Activated naive CD4-positive, alpha-beta T cell treated with Interleukin-2 at 50 U/mL for 16 hours (primary cell): ENCODE measurements at places on chromosomes 3 and 15.

- no peak for DNase-seq
These were observed 11.4 kb downstream of the ZFAND6 start for GRCh38 chr15:80070840-80071239.

DNA sequence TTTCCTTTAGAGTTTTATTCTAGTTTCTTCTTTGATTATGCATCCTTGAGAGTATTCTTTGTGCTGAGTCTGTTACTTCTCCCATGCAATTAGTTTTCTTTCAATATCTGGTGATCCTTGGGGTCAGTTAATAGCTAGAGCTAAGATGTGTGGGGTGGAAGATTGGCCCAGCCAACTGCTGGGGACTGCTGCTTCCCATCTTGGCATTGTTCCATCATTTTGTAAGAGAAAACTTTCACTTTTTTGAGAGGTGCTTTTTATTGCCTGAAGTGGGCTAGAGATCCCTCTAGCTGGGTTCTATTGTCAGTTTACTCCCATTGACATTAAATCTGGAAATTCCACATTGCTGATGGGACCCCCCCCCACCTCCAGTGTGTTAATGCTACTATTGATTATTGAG, 15.4 kb downstream of the BCL2L10 start:
- no peak for DNase-seq

DNA sequence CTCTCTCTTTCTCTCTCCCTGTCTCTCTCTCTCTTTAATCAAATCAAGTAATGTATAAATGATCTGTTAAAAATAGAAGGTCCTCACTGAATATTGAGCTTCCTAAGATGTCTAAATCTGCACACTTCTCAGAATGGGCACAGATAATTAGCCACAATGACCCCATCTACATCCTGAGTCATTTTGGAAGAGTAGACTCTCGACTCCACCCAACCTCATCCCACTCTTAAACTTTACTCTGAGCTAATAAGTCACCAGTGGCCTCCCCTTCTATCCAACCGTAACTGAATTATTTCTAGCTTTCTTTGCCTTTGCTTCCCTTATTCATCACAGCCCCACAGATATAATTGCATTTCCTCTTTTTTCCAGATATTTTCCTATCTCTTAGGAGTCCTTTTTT, 326.5 kb upstream of the ZNF717 start:
- DNase-seq: no peak

DNA sequence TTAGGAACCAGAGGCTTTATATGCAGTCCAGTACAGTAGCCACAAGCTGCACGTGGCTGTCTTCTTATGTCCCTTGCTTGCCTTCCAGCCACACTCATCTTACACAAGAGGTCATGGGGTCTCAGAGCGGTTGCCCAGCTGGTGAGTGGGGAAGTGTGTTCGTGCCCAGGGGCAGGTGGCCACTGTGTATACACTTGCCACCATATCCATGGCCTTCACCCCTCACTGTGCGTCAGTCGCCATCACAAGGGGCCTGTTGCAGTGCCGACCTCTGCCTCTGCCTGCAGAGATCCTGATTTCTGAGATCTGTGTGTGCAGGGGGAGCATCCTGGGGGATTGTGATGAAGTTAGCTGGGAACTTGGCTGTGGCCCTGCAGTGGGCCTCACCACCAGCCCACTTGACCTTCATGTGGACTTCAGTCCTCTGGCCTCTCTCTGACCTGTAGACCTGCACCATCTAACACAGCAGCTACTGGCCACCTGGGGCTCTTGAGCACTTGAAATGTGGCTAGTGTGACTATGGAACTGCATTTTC, 43.1 kb upstream of the SACM1L start:
- DNase-seq: no peak

DNA sequence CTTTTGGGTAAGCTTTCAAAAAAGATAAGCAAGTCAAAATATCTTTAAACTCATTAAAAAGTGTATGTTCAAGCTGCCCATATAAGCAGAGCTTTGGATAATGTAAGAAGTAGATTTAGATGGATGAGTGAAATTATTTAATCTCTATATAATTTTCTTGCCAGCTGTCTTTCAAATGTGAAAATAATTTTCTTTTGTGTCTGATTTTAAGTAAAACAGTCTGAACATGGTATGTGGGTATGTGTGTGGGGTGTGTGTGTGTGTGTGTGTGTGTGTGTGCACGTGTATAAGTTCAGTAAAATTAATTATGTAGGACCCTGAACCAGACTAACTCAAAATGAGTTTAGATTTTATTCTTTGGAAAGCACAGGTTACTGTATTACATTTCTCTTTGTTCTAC, 155.2 kb upstream of the CGNL1 start:
- no peak for DNase-seq

GRCh38 chr3:157438194-157438730, 1.6 kb downstream of the PTX3 start:
- no peak for DNase-seq

DNA sequence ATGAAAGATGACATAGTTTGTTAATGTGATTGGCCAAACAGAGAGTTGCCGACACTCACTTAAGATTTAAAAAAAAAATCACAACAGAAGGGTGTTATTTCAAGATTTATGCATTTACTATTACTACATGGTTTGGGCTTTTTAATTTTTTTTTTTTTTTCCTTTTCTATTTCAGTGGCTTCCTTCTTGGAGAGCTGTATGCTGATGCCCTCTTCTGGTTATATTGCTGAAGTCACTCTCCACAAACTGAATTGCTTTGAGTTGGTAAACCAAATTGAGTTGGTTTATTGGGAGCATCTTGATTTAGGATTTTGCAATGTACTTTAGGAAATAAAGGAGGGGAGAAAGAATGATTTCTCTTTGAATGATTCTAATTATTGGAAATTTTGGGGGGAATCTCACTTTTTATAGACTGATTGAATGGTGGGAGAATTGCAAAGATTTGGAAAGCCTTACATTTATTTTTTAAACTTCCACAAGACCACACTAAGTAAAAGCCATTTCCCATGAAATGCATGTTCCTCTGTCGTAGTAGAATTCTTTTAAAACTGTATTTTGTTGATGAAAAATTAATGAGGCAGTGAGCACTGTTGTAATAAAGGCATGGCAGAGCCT, 186.6 kb upstream of the FEZF2 start:
- DNase-seq: no peak

GRCh38 chr3:59308684-59309083, 258.9 kb upstream of the CFAP20DC start:
- DNase-seq: no peak

DNA sequence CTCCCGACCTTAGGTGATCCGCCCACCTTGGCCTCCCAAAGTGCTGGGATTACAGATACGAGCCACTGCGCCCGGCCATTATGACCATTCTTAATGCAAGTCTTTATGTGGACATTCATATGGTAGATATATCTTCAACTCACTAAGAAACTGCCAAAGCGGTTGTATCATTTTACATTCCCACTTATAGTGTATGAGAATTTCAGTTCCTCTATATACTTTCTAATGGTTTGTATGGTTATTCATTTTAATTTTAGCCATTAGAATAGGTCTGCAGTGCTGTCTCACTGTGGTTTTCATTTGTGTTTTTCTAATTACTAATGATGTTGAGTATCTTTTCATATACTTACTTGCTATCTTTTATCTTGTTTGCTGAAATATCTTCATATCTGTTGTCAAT, 32.5 kb downstream of the TCF12 start:
- DNase-seq: no peak

GRCh38 chr3:118792191-118792590, 242.5 kb downstream of the IGSF11 start:
- no peak for DNase-seq

- peak; percentile 7 for DNase-seq
These were observed 84.7 kb upstream of the LMCD1 start for GRCh38 chr3:8416965-8417364.

- DNase-seq: no peak
These were observed 168.0 kb downstream of the SHOX2 start for GRCh38 chr3:157938154-157938779.

- no peak for DNase-seq
These were observed 20.8 kb downstream of the SELENOT start for GRCh38 chr3:150623945-150624344.

DNA sequence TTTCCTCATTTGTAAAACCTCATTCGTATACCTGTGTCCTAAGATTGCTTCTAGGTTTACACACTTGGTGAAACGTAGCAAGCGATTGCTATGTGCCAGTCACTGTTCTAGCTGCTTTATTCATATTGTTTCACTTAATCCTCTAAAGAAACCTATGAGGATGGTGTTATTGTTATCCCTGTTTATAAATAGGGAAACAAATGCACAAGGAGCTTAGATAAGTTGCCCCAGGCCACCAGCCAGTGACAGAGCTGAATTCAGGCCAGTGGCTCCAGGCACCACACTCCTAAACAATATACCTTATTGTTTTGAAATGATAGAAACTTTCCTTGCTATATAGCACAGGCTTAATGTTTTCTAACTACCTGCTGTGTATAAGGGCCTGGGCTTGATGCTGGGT, 44.0 kb downstream of the LPP start:
- DNase-seq: no peak

DNA sequence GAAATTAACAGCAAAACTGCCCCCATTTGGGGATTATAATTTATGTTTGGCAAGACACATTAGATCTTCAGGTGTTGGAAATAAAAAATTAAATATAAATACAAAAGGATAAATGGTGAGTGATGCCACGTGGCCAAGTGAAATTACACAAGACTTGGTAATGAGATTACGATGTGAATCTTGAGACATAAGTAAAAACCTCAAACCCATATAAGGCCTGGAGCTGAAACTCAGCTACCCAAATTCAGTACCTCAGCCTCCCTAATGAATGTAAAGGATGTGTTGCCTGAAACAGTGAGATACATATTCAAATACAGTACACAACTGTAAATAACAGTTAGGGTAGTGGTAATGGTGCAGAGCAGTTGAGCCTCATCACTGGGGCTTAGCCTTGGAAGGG, 1146.6 kb downstream of the OTOL1 start:
- DNase-seq: no peak

GRCh38 chr3:101963902-101964362, 114.6 kb downstream of the NFKBIZ start:
- DNase-seq: peak; percentile 27

GRCh38 chr3:112167758-112168157, 34.7 kb upstream of the GCSAM start:
- no peak for DNase-seq

- DNase-seq: no peak
These were observed 41.5 kb downstream of the CSNK1G1 start for GRCh38 chr15:64314456-64314855.

DNA sequence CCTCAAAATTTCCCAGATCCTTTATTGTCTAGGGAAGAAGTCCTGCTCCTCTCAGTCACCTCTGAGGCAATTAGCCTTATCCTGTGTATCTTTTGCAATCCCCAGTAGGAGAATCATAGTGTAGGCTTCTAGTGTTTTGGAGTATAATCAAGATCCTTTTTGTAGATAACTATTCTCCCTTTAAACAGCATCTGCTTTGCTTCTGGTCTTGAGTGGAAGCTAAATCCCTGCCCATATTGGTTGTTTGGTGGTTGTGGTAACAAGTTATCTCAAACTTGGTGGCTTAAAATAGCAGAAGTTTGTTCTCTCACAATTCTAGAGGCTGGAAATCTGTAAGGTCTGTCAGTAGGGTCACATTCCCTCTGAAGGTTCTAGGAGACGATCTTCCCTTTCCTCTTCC, 217.5 kb upstream of the RASGRP1 start:
- no peak for DNase-seq

GRCh38 chr3:120756061-120756460, 13.5 kb downstream of the GTF2E1 start:
- DNase-seq: no peak

DNA sequence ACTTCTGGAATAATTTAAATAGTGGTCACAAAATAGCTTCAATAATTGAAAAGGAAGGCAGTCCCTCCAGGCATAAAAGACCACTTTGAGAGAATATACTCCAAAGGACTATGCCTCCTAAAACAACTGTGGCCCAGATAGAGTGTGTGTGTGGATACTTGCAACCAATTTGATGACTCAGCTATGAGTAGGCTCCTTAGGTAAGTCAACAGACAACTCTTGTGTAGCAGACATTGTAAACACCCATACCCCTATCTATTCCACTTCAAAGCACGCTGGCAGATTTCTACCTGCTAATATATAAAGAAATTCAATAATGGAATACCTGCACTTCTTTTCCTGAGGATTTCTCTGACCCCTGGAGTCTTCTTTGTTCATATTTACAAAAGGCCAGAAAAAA, 254.5 kb downstream of the NEK10 start:
- no peak for DNase-seq

GRCh38 chr15:70453238-70453637, 310.1 kb downstream of the UACA start:
- DNase-seq: no peak
